OCI-M1 (cell line): ENCODE measurements at places on chromosomes 7 and 10.

- no peak for DNase-seq
These were observed 831.0 kb downstream of the NXPH1 start for GRCh38 chr7:9264395-9264794.

GRCh38 chr7:159061674-159062212 lies 82.9 kb downstream of the VIPR2 start:
- DNase-seq: no peak

DNA sequence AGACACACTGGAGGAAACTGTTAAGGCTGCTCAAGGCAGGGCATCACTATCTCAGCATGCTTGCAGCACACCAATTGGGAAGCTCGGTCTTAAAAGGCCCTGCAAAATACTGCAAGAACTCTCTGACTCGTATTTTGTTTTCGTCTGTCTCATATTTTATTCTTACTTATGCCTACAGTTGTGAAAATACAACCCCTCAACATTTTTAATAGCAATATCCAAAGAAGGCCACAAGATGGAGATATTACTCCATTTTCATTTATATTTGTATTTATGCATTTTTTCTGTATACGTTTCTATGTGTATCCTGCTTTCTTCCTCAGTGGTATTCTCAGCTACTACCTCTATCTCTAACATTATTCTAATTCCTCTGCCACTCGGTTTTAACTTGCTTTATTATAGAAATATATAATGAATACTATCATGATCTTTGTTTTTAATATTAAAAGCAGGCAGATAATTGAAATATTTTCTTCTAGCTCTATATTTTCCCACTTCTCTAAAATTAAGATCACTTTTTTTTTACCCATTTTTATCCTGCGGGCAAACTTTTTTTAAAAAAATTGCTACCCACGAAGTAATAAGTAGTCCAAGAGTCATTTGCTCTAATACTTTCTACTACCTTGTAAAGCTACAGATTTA lies 10.0 kb downstream of the DNAJC1 start:
- peak; percentile 77 for DNase-seq

DNA sequence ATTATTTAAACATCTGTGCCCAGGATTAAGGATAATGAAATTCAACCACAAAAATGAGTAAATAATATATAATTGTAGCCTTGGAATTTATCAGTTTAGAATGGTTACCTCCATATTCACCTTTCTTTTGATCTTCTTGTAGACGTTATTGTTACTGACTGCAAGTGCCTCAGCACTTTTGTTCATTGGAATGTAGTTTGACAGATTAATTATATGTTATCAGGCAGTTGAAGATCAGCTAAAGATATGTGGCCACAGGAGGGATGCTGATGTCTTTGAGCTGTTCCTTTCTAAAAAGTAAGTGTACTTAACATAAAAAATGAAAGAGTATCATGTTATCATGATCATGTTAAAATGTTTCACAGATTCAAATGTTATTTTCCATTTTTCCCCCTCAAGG lies 5.6 kb downstream of the LRRC72 start:
- DNase-seq: no peak

- DNase-seq: no peak
These were observed 42.1 kb upstream of the PLXNA4 start for GRCh38 chr7:132618271-132618955.

DNA sequence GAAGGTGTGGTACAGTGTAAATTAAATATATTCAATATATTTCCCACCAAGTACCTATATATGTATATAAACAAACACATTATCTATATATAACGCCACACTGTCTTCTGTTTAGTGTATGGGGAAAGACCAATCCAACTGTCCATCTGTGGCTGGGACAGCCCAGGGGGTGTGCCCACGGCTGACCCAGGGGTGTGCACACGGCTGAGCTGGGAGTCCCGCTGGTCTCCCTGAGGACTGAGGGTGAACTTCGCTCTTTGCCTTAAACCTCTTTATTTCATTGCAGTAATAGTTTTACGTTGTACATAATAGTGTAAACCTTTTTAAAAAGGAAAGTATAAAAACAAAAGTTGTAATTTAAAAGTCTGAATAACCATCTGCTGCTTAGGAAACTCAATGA lies 6.3 kb downstream of the EN2 start:
- DNase-seq: no peak

DNA sequence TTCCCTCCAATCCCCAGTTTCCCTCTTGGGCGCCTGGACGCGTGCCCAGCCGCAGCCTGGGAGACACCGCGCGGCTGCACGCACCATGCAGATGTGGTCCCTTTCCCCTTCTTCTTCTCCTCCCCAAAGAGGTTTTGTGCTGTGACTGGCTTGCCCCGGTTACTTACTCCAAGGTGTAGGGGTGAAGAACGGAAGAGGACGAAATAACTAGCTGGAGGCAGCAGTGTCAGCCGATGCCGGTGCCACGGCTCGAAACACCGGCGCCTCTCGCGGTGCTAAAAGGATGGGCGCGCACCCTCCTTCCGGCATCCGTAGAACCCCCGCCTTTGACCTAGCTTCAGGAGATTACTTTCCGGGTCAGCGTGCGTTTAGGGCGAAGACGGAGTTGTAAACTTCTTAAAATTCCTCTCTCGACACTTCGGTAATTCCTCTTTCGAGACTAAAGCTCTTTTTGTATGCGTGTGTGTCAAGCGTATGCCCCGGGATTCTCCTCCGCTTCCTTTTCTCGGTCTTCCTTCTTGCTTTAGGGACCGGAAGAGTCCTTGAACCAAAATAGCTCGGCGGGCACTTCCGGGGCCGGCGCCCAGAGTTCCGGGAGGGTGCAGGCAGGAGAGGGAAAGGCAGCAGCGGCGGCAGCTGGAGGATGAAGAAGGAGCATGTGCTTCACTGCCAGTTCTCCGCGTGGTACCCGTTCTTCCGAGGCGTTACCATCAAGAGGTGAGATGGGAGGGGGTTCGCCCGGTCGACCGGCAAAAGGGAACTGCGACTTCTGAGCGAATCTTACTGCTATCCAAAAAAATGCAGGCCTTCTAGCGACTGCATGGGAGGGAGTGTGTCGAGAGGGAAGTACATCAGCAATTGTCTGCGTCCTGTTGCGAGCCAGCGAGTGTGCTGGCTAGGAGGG lies at the start of the genes CDC123 and NUDT5:
TSS of gene CDC123 (plus strand) at position 586 of the 904 bp plus-strand sequence. CDS start at position 644, 58 bp downstream.
TSS of gene NUDT5 (minus strand) at position 289 of the 904 bp plus-strand sequence. CDS start 9,600 bp downstream, outside the sequence.
- DNase-seq: peak; percentile 98

DNA sequence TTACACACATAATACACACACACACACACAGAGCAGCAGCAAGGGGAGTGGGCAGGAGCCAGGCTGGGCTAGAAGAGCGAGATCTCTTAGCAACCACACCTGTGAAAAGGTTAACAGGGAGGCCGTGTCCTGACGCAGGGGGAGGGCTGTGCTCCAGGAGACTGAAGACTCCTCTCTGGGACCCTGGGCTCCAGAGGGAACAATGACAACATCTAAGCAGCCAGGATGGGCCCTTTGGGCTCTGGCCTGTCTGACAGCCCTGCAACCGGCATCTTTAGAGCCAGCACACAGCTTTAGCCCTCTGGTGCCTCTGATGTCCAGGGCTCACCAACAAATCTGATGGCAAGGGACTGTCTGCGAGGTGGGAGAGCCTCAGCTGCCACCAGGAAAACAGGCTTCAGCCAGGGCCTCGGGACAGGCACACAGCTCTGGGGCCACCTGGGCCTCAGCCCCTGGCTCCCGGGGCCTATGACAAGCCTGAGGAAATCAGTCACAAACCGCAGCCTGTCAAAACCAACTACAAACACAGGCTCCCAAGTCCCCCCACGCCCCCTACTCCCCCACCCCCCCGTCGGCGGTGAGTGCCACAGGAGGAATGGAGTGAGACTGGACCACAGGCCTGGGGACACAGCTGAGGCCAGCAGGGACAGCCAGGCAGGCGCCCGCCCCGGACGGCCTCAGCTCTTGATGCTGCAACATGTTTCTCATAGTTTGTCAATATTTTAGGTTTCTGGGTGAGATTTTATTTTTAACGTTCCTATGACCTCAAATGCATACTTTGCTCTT lies 102.8 kb downstream of the TNS3 start:
- no peak for DNase-seq

- no peak for DNase-seq
These were observed 2.6 kb downstream of the ADCYAP1R1 start for GRCh38 chr7:31054608-31055278.

DNA sequence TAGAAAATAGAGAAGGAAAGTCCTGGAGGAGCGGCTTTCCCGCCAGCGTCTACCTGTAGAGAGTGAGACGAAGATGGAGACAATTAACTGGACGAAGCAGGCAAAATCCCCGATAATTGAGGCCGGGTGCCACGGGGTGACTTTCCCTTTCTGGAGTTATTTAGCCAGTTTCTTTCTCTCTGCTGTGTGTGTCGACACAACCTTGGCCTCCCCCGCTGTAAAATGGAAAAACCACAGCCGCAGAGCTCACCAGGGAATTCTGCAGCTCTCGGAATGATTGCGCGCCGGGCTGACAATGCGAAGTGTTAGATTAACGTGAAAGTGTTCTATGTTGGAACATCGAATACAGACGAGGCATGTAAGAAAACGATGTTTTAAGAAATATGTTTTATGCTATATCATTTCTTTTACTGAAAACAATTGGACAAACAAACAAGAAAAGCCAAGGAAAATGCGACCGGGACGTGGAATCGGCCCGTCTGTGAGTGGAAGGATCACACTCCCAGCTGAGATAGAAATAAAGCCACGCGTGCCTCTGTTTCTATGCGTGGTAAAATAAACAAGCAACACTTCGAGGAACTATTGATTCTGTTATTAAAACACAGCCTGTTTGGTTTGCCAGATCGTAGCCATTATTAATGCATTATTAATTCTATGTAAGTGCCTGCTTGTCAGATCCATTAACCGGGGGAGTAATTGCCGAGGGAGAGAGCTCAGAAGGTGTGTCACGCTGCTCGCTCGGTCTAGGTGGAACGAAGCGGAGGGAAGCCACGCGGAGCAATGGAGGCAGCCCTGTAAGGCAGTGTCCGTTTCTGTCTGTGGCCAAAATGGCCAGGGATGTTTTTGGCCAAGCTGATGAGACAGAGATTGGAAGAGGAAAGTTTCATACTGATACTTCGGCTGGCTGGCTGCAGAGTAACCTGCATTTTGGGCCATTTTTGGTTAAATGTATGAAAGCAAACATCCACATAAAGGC lies 129.4 kb downstream of the DNAJB6 start:
- DNase-seq: no peak

DNA sequence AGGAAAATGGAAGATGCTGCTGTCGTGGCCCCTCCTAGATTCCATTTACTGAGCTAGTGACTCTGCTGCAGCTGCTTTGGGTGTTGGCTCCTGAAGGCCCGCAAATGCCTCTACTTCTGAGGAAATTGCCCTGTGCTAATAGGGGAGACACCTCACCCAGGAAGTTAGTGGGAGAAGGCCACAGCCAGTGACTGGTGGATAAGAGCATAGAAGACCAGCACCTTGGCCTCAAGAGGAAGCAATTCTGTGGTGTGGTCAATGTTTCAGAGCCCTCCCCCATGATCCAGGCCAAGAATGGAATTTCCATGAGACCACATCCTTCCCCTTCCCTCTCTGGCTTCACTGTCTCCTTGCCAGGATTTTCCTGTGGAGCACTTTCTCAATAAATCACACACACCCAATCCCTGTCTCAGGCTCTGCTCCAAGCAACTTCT lies 25.0 kb upstream of the FZD1 start:
- DNase-seq: no peak

- peak; percentile 24 for DNase-seq
These were observed 17.8 kb downstream of the NPSR1 start for GRCh38 chr7:34675749-34676374.

DNA sequence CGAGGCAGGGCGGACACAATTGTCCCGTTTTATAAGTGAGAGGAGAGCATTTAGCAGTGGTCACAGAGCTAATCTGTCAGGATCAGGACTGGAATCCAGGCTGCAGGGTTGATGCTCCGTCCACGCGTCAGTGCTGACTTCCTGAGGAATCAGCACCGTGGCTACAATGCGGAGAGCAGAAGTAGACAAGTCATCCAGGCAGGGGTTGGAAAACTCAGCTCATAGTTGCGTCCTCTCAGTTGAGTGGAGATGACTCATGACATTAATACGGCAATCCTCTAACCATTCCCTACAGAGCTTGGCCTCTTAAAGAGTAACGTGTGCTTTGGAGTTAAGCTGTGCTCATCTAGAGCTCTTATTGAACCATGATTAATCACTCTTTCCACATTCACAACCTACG lies 17.1 kb upstream of the HTR5A start:
- no peak for DNase-seq

DNA sequence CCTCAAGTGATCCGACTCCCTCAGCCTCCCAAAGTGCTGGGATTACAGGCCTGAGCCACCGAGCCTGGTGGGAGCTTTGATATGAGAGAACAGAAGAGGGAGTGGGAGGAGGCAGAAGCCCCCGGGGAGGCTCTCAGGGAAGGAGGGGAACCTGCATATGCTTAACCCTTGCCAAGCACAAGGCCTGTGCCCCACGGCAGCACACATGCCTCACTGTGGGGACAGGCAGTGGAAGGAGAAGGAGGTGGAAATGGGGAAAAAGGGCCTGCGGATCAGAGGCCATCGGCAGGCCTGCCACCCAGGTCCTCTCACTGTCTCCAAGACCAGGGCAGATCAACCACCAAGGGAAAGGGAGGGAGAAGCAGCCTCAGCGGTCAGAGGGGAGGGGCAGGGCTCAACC lies 7.2 kb upstream of the GRID1 start:
- no peak for DNase-seq

DNA sequence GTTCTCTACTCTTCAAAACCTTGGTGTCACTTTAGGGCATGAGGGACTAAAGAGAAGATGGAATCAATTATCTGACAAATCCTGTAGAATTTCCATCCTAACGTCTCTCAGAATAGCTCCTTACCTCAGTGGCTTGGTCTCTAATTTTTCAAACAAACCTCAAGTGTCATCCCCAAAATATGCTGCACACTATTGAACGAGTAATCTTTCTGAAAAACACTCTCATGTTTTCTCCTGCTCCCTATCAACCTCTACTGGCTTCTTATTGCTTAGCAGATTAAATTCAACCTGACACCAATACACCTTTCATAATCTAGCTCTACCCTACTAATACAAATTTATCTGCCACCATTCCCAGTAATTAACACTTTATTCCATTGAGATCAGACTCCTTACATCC lies 8.5 kb downstream of the CNOT4 start:
- DNase-seq: peak; percentile 13

GRCh38 chr7:118590107-118590506 lies 365.6 kb downstream of the ANKRD7 start:
- DNase-seq: peak; percentile 71
